Activated CD8-positive, alpha-beta memory T cell treated with anti-CD3 and anti-CD28 coated beads for 1 hour (primary cell): ENCODE measurements at places on chromosomes 11 and 22.

- no peak for DNase-seq
These were observed 17.5 kb downstream of the GAB2 start for GRCh38 chr11:78400116-78400515.

- DNase-seq = no peak
These were observed 30.9 kb upstream of the PHLDA2 start for GRCh38 chr11:2960139-2960538.

GRCh38 chr11:117691516-117691915 is 105.5 kb downstream of the DSCAML1 start:
- DNase-seq = no peak

DNA sequence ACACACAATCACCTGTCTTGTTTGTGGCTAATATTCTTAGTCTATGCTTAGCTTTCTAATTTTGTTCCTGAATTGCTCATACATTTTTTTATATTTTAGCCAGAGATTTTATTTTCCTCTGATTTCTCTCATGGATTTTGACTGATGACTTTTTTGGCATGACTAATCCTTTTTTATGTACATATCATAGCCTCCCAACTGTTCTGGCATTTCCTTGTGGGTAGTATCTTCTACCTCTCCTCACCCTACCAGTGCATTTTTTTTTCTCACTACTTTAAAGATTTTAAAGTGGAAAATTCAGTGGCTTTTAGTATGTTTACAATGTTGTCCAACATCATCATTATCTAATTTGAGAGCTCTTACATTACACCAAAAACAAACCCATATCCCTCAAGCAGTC is 84.4 kb upstream of the TENM4 start:
- DNase-seq = no peak

DNA sequence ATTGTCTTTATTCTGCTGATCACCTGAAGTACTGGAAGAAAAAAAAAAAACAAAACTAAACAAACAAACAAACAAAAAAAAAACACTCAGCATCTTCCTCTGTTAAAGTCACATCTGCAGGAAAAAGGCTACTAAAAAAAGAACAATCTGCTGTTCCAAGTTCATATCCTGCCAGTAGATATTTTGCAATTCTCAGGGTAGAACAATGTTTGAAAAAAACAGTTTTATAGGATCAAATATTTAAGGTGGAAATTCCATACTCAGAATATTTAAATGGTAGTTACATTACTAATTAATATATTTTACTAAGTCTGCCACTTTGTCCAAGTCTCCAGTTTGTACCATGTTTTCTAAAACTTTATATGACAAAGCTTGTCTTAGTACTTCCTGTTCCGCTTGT is 175.2 kb downstream of the SBF2 start:
- no peak for DNase-seq

- no peak for DNase-seq
These were observed 451 bp upstream of the HDHD5 start for GRCh38 chr22:17159504-17159951.

GRCh38 chr11:74185285-74185684 is 14.2 kb downstream of the PPME1 start:
- no peak for DNase-seq

DNA sequence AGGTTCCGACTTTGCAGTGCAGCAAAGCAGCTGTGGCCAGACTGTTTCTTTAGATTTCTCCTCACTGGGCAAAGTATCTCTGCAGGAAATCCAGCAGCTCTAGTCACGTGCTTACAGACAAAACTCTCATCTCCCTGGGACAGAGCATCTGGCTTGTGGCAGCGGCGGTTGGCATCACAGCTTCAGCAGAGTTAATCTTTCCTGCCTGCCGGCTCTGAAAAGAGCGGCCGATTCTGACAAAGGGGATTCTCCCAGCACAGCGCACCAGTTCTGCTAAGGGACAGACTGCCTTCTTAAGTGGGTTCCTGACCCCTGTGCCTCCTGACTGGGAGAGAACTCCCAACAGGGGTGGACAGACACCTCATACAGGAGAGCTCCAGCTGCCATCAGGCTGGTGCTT is 1357.3 kb upstream of the TENM4 start:
- DNase-seq = no peak

DNA sequence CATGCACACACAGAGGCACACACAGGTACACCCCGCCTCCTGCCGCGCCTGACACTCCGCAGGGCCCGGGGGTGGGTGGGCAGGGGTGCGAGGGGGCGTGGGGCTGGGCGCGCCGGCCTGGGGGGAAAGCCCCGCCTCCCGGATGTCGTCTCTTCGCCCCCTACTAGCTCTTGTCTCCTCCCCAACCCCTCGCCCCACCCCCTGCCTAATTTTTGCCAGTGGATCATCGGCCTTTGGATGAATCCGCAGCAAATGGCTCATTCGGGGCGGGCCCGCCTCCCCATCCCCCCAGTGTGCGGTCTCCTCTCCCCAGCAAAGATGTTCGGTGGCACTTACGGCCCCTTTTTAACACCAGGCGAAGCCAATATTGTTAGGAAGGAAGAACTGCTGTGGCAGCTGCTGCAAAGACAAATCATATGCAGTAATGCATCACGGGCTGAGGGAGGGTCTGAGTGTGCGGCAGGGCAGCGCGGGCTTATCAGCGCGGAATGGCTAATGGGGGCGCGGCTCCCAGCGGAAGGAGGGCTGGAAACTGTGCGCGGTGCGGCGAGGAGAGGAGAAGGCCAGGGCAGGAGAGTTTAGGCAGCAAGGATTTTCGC is 13.4 kb upstream of the NECTIN1 start:
- no peak for DNase-seq

GRCh38 chr11:2541881-2542361 is 97.1 kb downstream of the KCNQ1 start:
- DNase-seq = no peak

DNA sequence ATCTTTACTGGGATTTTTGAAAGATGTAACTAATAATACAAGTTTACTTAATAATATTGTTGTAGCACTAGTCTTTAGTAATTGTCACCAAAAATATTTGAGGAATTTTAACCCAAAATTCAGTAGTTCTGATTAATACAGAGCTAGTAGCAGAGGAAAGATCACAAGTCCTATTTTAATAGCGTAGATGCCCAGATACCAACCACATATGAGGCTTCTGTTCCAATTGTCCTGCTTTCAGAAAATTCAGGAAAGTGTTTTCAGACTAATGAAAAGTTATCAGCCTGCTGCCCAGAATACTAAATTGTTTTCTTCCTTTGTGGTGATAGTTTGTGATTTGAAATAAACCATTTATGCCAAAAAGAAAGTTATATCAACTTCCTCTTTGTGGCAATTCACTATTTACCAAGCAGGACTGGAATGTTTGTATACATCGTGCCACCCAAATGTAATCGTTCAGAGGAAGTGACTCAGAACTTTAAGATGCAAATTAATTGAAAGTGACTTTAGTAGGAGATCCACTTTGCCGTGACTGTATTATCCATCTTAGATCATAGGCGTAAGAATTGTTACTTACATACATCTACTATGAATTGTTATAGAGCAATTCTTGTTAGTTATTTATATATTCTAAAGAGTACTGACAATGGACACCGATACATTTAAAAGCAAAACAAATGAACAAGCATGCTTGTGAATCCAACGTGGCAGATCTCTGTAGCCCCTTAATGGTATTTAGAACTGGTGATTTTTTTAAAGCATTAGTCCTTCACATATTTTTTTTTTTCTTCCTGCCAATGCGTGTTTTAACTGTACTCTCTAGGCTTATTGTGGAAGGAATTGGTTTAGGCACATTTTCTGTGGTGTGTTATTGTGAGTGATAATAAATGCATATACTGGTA is 231.0 kb downstream of the DDX10 start:
- DNase-seq = no peak

DNA sequence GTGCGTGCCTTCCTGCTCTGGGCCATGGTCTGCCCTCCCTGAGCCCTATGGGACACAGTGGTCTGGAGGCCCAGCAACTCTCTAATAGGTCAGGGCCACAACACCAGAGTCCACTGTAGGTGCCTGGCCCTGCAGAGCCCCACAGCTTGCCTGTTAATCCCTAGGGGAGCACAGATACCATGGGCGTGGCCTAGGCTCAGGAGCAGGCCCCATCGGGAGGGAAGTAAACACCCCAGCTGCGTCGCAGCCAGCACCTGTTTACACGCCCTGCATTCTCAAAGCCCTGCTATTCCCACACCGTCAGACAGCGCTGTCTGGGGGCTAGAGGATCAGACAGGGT is 2.5 kb downstream of the KCTD17 start:
- DNase-seq = no peak
